Motor neuron (in vitro differentiated cells): ENCODE measurements at places on chromosomes 16 and 17.

DNA sequence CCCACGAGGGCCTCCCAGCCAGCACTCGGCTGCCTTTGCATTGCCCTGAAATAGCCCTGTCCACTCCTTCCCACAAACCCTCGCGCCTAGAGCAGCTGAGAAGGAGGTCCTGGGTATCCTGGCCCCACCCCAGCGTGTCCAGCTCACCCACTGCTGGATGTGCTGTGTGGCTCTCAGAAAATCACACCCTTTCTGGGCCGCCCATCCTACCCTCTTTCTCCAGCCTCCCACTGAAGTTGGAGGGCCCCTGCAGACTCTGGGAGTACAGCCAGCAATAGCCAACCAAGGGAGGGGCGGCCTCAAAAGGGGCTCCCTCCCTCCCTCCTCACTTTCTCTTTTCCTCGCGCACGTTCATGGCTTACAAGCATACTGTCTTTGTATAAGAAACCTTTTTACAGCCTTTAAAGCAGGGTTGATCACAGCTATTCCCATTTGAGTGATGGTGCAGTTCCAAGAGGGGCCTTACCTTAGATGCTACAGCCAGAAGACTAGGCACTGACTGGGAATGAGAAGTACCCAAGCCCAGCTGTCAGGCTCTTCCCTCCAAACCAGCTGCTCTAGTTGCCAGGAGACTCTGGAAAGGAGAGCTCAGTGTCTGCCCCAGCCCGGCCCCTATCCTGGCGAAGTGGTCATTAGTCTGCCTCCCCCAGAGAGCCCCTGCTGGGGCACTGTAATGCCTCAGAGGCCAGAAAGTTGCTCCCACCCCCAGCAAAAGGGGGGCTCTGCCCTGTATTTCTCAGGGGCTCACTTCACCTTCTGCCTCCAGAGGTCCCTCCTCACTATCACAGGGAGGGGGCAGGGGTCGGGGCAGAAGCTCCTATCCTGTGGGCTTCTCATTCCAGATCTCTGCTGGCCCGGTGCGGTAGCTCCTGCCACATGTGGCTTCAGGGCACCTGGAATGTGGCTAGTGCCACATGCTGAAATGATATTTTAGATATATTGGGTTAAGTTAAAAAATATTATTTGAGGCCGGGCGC is 38.1 kb downstream of the DCAKD start:
- peak; percentile 62 for ATAC-seq

- no peak for ATAC-seq
Measured at GRCh38 chr17:66834426-66834918, 445 bp upstream of the CACNG5 start.

DNA sequence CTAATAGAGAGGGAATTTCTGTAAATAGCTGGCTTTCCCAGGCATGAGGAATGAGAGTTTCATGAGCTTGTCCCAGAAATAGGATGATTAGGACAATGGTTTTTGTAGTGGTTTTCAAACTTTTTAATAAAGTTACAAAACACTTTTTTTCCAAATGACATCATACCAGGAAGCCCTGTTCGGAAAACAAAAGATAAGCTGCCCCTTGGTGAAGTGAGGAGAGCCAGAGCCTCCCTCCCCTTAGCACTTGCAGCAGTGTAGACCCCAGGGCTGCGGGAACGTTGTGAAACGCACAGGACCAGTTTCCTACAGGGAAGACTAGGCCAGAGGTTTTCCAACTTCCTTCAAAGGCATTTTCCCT is 7.6 kb downstream of the FBRS start:
- no peak for ATAC-seq

- peak; percentile 65 for ATAC-seq
Measured at GRCh38 chr17:55496094-55496881, 15.0 kb downstream of the SMIM36 start.

DNA sequence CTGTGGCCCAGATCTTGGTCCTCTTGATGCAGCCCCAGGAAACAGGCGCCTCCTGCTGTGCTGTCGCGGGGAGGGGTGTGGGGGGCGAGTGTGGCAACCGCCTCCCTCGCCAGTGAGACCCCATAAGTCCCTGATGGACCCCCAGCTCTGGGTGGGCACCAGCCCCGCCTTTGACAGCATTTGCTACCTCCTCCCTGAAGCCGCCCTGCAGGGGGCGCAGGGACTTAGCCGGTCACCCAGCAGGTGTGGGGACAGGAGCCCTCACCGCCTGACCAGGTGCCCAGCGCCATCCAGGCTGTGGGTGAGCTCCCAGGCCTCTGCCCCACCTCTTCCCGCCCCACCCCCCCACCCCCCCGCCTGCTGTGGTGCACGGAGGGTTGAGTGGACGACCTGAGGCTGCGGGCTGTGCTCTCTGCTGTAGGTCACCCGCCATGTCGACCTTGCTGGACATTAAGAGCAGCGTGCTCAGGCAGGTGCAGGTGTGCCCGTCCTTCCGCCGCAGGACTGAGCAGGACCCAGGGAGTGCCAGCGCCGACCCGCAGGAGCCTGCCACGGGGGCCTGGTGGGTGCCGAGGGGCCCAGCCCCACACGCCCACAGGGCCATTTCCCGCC is 4.8 kb downstream of the BAIAP3 start:
- no peak for ATAC-seq
